ENCODE measurements at places on chromosomes 5 and 9.

DNA sequence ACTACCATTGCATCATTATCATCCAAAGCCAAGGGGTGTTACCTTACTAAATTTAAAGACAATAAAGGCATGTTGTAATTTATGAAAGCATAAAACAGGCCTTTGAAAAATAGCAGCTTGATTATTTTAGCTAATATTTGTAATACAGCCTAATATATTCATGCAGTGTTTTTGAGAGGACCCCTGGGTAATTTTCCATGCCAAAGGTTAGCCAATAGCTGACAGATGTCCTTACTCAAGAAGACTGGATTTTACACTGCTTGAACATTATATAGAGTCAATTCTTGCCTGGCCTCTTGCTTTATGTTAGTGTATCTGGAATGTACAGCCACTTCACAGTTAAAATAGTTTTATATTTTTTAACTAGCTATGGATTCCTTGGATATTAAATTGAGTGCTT, 337.8 kb upstream of the PAPPA start:
- no peak for DNase-seq

GRCh38 chr9:7936163-7936562, 136.6 kb upstream of the DMAC1 start:
- no peak for DNase-seq

DNA sequence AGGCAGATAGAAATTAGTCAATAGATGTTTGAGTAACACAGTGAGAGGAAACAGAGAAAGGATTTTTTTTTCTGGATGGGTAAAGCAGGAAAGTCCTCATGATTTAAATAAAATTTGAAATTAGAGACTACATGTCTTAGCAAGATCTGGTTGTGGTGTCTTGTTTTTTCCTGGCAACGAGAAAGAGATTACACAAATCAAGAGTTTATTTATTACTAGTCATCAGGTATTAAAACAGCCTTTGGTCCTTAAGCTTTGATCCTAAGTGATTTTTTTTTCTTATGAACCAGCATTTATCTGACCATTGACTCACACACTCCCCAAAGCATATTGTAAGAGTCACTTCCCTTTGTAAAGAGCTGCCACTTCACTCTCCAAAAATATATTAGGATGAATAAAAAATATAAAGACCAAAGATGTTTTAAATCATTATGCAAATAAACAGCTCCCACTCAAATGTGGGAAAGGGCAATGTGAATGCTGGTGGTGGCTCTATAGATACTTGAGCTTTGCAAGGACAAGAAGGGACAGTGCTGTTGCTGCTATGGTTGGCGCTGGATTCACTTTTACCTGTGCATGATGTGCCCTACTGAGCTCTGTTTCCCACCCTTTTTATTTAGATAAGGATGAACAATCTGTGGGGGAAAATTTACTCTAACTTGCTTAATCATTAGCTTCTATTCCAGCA, 1726.5 kb downstream of the MAT2B start:
- DNase-seq: no peak

DNA sequence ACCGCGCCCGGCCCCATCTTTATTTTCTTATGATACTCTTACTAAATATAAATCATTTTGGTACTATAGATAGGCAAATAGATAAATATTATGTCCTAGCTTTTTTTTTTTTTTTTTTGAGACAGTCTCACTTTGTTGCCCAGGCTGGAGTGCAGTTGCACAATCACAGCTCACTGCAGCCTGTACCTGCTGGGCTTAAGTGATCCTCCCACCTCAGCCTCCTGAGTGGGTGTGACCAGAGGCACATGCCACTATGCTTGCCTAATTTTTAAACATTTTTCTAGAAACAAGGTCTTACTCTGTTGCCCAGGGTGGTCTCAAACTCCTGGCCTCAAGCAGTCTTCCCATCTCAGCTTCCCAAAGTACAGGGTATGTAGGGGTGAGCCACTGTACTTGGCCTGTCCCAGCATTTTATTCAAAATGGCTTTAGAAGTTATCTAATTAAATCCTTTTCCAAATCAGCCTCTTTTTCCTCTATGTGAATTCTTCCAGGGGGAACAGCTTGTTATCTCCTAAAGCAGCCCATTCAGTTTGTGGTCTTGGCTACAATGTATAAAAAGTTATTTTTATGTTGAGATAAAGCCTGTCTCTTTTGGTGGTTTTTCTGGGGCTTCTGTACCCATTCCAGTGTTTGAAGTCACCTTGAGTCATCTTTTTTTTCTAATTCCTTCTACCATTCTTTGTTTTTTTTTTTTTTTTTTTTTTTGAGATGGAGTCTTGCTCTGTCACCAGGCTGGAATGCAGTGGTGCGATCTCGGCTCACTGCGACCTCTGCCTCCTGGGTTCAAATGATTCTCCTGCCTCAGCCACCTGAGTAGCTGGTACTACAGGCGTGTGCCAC, 12.1 kb downstream of the MELK start:
- DNase-seq: no peak

DNA sequence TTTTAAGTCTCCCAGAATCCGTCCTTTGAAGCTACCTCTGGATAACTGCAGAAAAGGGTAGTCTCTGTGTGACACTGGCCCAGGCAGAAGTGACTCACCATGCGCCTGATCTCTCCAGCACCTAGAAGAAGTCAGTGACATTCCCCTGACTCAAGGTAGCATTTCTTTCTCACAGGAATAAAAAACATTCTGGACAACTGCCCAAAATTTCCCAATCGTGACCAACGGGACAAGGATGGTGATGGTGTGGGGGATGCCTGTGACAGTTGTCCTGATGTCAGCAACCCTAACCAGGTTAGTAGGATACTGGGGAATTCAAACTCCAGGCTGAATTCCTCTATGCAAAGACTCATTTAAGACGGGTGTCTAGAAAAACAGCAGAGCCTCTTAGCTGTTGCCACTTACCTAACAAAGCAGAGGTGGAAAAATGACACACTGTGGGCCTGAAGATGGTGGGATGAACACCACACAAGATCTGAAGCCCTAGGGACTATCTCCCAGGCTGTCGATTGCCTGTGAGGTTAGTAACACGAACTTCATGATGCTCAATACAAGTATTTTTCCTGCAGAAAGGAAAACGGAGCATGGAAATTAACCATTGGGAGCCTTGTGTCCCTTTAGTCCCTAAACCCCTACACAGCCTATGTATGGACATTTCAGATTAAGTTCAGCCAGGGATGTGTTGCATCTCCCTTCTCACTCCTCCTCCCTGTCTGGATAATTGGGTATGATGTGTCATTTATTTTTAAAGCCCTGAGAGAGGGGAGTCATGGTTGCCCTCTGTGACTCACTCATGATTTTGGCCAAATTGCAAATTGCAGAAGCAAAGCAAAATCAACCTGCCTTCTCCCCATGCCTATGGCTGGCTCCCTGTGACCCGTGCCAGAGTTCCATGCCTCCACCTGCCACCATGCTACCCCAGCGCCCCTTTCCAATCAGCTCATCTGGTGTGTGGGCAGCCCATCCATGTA, 37.2 kb downstream of the THBS4 start:
- DNase-seq: no peak

- no peak for DNase-seq
Measured at GRCh38 chr9:134592018-134592818, 49.4 kb upstream of the COL5A1 start.

DNA sequence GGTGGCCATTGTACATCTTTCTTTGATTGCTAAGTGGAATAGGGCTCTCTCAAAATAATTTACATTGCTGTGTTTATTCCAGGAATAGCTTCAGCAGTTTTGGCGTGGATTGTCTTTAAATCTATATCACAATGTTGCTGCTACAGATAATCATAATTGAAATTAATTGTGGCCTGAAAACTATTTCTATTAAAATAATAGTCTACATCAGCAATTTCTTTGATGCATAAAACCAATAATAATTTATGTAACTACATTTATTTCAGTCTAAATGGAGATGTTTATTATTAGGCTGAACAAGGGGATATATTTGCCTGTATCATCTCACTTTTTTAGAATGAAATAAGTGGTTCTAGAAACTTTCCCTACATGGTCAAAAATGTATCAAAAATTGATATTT, 456.0 kb upstream of the CTNND2 start:
- no peak for DNase-seq

DNA sequence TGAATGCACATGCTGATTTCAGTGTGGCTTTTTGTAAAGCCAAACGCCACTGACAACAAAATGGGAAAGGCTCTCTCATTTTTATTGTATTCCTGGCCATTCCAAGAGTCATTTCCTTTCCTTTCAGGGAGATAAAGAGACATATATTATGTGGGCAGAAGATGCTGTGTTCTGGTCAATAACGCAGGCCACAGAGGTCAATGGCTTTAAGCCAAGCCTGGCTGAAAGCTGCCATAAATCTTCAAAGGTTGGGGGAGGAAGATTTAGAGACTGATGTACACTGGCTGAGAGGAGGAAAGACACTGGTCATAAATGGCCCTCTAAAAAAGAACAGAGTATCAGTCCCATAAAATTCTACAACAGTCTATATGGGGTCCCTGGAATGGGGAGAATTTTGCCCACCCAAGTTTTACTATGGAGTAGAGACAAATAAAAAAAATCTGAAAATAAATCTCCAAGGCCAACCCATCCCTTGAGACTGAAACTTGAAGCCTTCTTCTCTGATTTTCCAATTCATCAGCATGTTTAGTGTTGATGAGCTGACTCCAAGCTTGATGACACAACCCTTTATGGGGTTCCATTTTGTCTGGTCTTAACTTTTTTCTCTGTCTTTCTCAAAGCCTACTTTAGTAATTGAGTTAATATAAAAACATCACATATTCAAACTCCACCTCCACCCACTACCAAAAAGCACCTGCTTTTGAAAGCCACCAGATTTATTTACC, 152.1 kb upstream of the SLC24A2 start:
- DNase-seq: no peak

GRCh38 chr5:159393854-159394274, 63.6 kb upstream of the IL12B start:
- no peak for DNase-seq

DNA sequence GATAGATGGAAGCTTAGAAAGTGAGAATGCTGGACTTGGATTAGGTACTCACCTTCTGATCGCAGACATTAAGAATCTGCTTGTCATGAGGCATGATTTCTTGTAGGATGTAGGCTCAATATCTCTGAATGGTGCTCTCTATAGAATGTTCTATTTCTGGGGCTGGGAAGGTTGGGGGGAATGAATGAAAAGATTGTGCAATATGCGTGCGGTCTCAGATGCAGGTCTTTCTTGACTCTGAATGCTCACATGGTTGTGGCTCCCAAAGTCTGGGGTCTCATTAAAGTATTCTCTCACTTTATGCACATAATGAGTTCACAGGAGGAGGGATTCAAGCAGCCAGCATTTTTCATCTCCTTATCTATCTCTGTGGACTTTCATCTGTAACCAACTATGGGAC, 482.0 kb upstream of the CD180 start:
- no peak for DNase-seq

DNA sequence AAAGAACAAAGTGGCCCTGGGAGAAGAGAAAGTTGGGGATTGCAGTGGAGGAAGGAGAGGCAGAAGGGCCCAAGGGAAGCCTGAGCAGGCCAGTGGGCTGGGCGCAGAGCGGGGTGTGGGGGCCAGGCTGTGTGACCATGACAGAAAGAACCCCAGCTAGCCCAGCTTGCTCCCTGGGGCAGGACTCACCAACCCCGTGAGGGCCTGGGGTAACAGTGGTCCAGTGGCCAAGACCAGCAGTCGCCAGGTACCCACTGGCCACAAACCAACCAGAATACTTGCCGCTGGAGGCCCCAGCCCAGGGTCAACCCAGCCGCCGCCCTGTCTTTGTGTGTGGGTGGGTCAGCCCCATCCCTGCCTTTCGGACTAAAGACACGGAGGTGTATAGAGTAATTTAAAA, 146.5 kb downstream of the CACNA1B start:
- DNase-seq: no peak

GRCh38 chr9:35700942-35701341, 11.2 kb upstream of the TPM2 start:
- DNase-seq: no peak

DNA sequence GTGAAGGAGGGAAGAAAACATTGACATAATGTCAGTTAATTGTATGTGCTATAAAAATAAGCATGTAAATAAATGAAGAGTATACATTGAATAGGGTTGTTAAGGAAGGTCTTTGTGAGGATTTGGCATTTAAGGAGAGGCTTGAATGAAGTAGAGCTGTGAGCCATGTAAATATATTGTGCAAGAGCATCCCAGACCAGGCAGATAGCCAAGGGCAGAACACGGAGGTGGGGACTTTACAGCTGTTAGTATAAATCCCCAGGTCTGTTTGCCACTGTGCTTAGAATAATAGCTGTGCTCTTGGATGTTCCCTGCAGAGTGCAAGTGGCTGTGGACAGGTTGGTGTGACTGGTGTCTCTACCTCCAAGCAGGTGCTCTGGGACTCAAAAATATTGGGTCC, 211.7 kb downstream of the LRRC70 start:
- no peak for DNase-seq

DNA sequence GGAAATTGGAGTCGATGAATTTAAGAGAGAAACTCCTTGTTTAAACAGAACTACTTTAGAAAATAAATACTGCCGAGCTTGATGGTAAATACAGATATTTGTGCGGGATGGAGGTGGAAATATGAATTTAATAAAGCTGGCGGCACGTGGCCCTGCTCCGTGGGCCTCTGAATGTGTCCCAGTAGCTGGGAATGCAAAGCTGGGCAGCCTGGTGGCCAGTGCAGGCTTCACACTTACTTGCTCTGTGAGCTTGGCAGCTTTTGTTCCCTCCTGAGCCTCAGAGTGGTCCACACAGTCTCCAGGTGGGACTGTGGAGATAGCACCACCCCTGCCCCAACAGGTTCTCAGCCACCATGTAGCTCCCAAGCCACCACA, 45.9 kb downstream of the BARX1 start:
- no peak for DNase-seq

DNA sequence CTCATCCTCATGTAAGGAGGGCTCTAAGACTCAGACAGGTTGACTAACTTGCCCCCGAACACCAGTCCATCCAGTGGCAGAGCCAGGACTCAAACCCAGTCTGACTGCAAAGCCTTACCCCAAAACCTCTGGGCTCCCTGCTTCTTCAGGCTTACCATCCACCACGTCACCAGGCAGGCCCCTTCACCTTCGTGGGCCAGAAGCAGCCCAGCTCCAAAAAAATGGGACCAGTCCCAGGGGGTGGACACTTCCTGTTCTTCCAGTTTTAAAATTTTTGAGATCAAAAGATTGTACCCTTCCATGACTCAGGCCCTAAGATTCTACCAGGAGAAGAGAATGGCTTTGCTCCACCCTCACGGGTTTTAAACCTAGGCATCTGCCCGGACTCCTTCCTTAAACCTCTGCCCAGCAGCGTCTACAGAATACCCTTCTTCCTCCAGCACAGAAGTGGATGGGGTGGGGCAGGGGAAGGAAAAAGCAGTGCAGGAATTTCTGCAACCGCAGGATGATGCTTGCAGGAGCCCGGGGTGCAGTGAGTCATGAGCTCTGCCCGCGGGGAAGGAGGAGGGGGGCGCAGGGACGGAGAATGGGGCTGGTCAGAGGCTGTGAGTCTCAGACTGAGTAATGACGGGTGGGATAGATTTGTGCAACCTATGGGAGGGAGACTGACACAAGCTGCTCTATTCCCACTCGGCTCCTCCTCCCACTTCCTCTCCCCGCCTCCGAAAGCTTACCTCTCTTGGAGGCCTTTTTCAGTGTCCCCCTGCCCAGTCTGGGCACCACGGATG, 50.4 kb upstream of the STXBP1 start:
- no peak for DNase-seq

All from activated T-cell treated with anti-CD3 and anti-CD28 coated beads for 1 hour (primary cell).